ENCODE measurements at places on chromosomes 11 and 22.

- peak; percentile 58 for DNase-seq
These were observed 557 bp downstream of the RANGAP1 start for GRCh38 chr22:41285441-41285819.

DNA sequence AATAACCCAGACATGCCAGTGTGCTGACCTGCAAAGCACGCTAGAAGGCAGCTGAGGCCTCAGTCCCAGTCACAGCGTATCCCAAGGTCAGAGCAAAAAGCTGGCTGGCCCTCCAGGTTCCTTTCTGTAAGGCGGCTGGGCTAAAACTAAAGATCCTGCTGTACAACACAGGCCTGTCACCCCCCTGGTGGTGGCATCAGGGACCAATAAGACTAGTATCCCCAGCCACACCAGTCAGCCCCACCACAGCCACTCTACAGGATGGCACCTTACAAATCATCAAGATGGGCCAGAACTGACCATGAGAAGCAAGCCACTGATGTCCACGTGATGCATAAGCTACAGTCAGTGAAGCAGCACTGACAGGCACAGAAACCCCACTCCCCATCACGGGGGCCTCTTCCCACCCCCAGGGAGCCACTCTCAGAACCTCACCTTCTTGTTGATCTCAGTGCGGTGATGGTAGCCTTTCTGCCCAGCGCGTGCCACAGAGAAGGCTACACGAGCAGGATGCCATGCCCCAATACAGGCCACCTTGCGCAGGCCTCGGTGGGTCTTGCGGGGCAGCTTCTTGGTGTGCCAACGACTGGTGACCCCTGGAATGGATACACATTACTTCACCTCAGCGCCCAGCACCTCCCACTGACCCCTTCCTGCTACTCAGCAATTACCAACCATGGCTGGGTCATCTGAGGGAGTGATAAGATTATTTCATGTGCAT, 5.0 kb downstream of the RPL3 start:
- no peak for DNase-seq

DNA sequence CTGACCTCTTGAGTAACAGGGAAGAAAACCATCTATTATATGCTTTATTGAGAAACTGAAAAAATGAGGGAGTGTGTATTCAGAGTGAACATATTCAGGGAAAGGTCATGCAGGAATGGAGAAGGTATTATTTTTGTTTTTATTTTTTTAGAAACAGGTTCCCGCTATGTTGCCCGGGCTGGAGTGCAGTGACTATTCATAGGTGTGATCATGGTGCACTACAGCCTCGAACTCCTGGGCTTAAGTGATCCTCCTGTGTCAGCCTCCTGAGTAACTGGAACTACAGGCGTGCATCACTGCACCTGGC, 8.7 kb upstream of the RCE1 start:
- DNase-seq = no peak

DNA sequence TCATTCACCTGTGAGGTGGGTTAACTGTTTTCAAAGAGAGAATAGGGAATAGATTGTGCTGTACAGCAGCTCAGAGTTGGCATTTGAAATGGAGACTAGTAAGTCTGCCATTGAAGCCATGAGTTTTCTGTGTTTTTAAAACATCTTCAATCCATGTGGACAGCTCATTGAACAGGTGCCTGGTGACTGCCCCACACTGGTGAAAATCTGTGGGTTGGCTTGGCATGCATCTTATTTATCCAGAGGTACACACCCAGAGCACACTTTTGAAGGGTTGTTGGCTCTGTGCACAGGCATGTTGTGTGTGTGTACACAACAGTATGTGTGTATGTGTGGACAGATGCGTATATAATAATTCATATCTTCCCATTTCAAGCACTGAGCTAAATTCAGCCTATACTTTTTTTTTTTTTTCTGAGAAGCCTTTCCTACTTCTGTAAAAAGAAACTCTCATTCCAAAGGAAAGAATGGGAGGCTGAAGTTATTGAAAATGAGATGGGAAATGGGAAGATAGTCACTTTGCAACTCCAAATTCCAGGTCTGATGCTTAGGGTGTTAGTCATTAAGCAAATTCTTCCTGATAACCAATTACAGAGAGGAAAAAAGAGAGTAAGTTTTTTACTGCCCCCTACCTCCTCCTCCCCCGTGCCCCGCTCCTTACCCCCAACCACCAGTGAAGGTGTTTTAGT, 7.0 kb upstream of the LYVE1 start:
- DNase-seq = no peak

GRCh38 chr22:30861131-30861530, 107.4 kb downstream of the MORC2 start:
- DNase-seq = no peak

GRCh38 chr11:12598330-12599256, 75.6 kb upstream of the TEAD1 start:
- no peak for DNase-seq

- DNase-seq = no peak
These were observed 71.2 kb upstream of the TP53AIP1 start for GRCh38 chr11:129013737-129014475.

- no peak for DNase-seq
These were observed 60.6 kb downstream of the DGCR2 start for GRCh38 chr22:19061471-19062138.

- DNase-seq = no peak
These were observed 9.9 kb upstream of the TTLL1 start for GRCh38 chr22:43099095-43099494.

DNA sequence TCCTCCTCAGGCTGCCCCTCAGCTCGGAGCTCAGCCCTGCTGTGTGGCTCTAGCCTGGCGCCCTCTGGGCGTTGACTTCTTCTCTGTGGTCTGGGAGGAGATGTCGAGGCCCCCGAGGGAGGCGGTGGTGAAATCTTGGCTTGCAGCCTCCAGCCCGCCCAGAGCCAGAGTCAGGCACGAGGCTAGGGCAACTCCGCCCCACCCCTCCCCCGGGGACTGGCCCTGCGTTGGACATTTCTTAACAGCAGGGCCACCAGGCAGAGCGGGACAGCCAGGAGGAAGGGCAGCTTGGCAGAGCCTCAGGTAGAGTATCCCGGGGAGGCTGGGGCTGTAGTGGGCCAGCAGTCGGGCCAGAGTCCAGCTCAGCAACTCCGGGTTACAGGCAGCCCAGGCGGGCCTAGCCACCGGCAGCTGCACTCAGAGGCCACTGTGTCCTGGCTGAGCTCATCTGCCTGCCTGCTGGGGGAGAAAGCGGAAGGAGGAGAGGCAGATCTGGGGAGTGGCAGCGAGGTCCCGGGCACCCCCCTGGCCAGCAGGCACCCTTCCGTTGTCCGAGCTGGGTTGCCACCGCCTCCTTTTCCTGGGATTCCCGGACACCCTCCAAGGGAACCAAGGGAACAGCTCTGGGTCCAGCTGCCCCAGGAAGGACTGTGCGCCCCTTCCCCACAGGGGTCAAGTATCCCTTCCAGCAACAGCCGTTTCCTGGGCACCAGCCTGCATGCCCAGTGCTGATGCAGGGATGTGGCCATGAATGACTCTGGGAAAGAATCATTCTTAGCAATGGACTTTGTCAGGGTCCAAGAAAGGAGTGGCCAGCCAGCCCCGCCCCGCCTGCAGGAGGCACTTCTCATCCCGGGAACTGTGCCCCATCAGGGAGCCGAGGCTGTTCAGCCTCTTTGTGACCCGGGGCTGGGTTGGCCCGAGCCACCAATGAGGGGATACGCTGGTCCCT, at the start of gene ALDH3B1:
TSS of gene ALDH3B1 (plus strand) at position 238 of the 952 bp plus-strand sequence. CDS start 4,971 bp downstream, outside the sequence.
- peak; percentile 49 for DNase-seq

- no peak for DNase-seq
These were observed 24.9 kb downstream of the CTSC start for GRCh38 chr11:88312628-88313027.

DNA sequence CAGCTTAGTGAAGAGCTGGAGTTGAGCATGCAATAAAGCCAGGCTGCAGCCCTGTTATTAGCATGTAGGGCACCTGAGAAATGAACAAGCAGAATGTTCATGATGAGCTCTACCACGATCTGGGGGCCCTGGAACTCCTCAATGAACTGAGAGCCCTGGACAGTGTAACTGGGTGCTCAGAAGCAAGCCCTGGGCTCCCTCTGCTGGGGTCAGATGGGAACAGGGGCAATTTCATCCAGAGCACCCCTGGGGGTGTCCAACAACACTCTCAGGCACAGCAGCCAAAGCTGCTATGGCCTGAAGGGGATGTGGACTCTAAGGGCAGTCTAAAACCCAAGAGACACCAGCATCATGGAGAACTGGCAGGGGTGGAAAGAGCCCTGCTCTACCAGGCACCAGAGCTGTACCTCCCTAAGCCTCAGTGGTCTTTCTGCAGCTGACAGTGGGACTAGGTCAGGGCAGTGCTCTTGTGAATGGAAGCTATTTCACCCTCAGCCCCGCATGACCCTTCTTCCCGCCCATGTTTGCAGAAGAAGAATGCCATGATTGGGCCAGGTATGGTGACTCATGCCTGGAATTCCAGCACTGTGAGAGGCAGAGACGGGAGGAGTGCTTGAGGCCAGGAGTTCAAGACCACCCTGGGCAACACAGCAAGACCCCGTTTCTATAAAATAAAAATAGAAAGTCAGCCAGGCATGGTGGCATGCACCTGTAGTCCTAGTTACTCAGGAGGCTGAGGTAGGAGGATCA, 28.9 kb downstream of the THOC5 start:
- peak; percentile 60 for DNase-seq

DNA sequence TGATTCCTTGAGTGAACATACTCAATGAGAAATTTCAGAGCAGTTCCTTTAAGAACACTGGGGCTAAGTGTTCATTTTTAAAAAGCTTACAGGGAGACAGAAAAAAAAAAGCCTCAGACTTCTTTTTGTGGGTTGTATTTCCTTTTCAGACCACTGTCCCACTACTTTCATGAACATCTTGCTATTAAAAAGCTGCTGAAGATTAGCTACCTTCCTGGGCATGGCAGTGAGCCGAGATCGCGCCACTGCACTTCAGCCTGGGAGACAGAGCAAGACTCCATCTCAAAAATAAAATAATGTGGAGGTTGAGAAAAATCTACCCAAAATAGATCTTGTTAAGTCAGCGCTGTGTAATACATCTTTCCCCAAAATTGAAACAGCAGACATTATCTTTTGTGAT, 10.8 kb downstream of the TRAF6 start:
- no peak for DNase-seq

DNA sequence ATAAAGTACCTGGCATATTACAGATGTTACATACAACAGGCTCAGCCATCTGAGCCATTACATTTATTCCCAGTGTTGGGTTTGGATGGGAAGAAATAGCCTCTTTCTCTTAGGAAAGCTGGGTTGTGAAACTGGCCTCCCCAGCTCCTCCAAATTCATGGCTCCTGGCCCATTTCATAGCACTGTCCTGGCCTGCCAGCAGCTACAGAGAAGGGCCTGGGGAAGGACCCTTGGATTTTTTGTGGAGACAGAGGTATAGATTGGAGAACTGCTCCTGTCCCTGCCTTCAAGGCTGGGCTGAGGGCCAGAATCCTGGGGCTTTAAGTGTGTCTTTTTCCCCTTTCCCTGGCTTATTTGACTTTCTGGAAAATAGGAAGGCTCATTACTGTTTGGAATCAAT, 18.0 kb downstream of the PKNOX2 start:
- no peak for DNase-seq

- DNase-seq = no peak
These were observed 504.2 kb downstream of the JRKL start for GRCh38 chr11:96893988-96894387.

DNA sequence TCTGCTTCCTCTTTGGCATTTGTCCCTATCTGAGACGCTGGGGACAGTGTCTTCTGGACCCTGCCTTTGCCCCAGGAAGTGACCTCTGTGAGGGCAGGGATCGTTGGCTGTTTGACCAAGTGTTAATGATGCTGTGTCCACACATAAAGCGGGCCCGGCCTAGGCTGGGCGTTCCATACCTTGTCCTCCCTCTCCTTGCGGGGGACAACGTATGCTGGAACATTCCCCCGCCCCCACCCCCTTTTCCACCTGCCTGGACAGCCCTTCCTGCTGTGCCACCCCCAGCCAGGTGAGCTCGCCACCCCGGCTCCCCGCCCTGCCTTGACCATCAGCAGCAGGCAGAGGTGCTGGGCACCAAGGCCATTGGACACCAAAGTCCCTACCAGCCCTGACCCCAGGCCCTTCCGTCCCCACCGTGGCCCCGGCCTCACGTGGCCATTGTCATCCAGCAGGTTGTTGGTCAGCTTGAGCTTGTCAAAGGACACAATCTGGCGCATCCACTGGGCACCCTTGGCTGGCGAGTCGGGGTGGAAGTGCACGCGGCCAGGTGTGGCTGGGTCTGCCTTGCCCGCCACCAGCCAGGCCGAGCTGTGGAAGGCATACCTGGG, 4.1 kb upstream of the NUDT8 start:
- no peak for DNase-seq

GRCh38 chr22:41152902-41153301, 52.2 kb upstream of the L3MBTL2 start:
- DNase-seq = no peak

Data from OCI-LY7 (cell line).